ENCODE measurements at places on chromosomes 11 and 22.

- peaks cover 9% of the 10 kb centered on the region for H3K27me3 ChIP-seq
- DNase-seq = no peak
- no peak overlapping the region for H3K4me3 ChIP-seq
- H3K27ac ChIP-seq = no peak overlapping the region
- peaks cover 5% of the 10 kb centered on the region for H3K4me1 ChIP-seq
Measured at GRCh38 chr22:39183991-39184585, 31.6 kb upstream of the CBX7 start.

GRCh38 chr11:94638301-94638901 is 71.2 kb downstream of the PIWIL4 start:
- no peak overlapping the region for H3K4me3 ChIP-seq
- peaks cover 19% of the 10 kb centered on the region for H3K4me1 ChIP-seq
- no peaks in the 10 kb centered on the region for H3K27me3 ChIP-seq
- DNase-seq = no peak
- H3K27ac ChIP-seq = no peak overlapping the region

DNA sequence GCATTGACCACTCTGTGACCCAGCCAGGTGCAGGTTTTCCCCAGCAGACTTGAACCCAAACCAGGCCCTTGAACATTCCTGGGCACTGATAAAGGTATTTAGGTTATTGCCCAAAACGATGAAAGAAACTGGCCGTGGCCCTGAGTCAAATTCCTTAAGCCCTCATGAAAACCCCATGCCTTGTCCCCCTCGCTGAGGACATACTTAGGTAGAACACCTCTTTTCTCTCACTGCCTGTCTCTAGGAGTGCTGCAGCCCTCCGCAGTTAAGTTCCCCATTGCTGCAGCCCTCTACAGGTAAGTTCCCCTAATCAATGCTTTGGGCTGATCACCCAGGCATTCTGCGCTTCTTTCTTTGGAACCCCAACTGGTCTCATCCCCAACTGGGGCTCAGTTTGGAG is 961.6 kb downstream of the TBC1D22A start:
- H3K4me1 ChIP-seq = no peaks in the 10 kb centered on the region
- DNase-seq = no peak
- no peak overlapping the region for H3K27ac ChIP-seq
- H3K27me3 ChIP-seq = no peaks in the 10 kb centered on the region
- no peaks in the 10 kb centered on the region for H3K36me3 ChIP-seq

GRCh38 chr22:24810043-24810749 is 4.2 kb downstream of the SGSM1 start:
- H3K27me3 ChIP-seq = peaks cover 7% of the 10 kb centered on the region
- peak overlapping the region; percentile 82 for H3K27ac ChIP-seq
- DNase-seq = peak; percentile 15
- no peak overlapping the region for H3K4me3 ChIP-seq

GRCh38 chr11:102487214-102487613 is 34.6 kb upstream of the TMEM123 start:
- no peaks in the 10 kb centered on the region for H3K4me1 ChIP-seq
- no peak overlapping the region for H3K4me3 ChIP-seq
- no peaks in the 10 kb centered on the region for H3K36me3 ChIP-seq

DNA sequence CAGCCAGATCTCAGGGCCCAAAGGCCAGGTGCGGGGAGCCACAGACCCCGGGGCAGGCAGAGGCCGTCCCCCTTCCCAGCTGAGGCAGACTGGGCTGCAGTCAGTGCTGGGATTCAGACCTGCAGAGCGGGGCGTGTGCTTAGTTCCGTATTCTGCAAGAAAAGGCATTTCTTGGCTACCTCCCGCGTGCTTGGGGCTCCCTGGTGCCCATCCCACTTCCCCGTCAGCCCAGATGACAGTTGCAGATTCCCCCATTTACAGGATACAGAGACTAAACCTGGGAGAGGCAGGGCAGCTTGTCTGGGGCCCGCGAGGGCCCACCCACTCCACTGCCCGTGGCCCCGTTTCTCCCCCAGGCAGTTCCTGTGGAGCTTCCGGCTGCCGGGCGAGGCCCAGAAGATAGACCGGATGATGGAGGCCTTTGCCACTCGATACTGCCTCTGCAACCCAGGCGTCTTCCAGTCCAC is 18.3 kb downstream of the CYTH4 start:
- no peak for DNase-seq
- peaks cover 12% of the 10 kb centered on the region for H3K27me3 ChIP-seq
- peaks cover 3% of the 10 kb centered on the region for H3K36me3 ChIP-seq
- H3K4me3 ChIP-seq = no peak overlapping the region

DNA sequence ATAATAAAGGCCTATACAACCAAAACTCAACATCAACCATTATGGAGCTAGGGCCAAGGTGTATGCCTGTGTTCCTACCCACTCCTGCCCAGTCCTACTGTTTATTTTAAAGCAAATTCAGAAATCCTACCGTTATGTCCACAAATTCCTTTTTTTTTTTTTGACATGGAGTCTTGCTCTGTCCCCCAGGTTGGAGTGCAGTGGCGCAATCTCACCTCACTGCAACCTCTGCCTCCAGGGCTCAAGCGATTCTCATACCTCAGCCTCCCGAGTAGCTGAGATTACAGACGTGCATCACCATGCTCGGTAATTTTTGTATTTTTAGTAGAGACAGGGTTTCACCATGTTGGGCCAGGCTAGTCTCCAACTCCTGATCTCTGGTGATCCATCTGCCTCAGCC is 3.1 kb upstream of the CPT1A start:
- H3K27ac ChIP-seq = no peak overlapping the region
- H3K4me3 ChIP-seq = no peak overlapping the region
- DNase-seq = no peak
- peaks cover 10% of the 10 kb centered on the region for H3K4me1 ChIP-seq

DNA sequence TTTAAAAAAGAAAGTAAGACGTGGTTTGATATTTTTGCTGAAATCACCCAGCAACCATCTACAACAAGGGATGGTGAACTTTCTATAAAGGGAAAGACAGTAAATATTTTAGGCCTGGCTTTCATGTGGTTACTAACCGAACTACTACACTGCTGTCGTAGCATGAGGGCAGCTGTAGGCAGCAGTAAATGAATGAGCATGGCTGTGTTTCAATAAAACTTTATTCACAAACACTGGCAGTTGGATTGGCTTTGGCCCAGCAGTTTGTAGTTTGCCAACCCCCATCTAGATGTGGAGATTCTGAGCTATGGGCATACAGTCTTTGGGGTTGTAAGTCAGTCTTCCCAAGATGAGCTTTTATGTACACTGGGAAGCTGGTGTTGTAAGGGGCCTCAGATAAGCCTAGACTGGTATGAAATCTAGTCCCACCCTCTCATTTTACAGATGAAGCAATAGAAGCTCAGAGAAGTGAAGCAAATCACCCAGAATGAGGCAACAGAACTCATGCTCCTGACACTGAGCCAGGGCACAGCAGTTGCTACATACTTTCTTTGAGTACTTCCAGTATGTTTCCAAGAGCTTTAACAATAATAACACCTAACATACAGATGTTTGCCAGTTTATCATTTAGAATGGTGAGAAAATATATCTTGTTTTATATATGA is 204.4 kb downstream of the ADAMTS15 start:
- H3K4me1 ChIP-seq = no peaks in the 10 kb centered on the region
- peaks cover 4% of the 10 kb centered on the region for H3K27me3 ChIP-seq
- no peak for DNase-seq

Data from endothelial cell (in vitro differentiated cells).